ENCODE measurements at places on chromosomes 2 and 18.

DNA sequence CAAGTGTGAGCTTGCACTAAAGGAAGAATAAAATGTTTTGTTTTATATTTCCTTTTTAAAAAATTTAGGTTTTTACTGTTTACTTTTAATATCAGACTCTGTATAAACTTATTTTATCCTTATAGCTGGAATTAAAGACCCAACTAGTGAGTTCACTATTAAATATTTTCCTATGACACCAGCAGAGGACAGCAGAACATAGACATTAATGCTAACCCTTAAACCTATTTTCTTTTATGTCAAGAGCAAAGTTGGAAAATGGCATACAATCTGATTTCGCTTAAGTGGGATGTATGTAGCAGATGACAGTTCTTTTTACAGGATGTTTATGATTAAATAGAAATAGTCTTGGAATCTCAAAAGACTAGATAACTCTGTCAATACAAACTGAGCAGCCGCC is 188.2 kb upstream of the XIRP2 start:
- no peak for DNase-seq

- DNase-seq = no peak
These were observed 247.6 kb downstream of the RPRM start for GRCh38 chr2:153230977-153231376.

DNA sequence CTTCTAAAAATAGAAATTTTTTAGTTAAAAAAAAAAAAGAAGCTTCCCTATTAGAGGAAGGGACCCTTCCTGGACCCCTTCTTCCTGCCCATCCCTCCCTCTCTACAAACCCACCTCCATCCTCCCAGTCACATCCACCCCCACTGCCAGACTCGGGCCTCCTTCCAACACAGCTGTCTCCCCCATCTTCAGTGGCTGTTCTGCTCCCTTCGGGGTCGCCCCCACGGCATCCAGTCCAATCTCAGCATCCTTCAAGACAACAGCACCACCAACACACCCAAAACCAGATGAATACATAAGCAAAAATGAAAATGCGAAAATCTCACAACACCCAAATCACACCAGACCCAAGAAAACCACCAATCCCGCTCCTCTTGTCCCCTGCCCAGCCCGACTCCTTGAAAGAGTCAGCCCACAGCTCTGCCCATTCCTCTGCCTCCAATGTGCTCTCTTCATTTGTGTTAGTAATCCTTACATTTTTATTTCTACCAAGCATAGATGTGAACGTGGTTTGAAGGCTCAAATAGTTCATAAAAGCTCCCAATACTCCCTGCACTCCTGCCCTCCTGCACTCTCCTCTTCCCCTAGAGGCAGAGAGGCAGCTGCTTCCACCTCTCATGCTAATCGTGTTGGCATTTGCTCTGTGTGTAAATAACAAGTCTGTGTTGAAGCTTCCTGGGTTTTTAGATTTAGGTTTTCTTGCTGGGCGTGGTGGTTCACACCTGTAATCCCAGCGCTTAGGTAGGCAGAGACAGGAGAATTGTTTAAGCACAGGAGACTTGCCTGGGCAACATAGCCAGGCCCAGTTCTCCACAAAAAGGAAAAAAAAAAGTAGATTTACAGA is 37.0 kb downstream of the MAL start:
- no peak for DNase-seq

DNA sequence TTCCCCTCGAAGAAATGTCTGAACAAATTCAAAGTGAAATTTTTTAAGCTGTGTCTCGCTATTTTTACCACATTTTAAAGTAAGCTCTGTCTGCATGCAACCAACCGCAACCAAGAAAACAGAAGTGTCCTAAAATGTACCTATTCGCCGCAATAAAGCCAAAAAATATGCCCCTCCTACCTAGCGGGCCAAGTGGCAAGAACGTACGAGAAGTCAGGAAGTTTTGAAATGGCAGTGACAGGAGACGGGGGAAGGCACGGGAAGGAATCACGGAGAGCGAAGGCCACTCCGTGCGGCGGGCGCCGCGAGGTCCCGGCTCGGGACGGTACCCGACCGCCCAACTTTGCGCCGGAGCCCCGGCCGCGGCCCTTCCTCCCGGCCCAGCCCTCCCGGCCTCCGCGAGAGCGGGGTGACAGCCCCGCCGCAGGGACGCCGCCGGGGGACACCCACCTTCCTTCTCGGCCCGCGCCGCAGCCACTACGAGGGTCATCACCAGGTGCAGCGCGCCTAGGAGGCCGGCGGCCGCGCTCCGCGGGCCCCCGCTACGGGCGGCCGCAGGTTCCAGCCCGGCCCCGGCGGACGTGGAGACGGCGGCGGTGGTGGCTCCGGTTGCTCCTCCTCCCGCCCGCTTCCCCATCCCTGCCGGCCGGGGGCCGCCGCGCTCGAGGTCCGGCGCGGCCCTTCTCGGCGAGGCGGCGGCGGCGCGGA is 568 bp downstream of the TMEM131 start:
- peak; percentile 70 for DNase-seq

- DNase-seq = no peak
These were observed 9.3 kb downstream of the SP140 start for GRCh38 chr2:230234845-230235244.

DNA sequence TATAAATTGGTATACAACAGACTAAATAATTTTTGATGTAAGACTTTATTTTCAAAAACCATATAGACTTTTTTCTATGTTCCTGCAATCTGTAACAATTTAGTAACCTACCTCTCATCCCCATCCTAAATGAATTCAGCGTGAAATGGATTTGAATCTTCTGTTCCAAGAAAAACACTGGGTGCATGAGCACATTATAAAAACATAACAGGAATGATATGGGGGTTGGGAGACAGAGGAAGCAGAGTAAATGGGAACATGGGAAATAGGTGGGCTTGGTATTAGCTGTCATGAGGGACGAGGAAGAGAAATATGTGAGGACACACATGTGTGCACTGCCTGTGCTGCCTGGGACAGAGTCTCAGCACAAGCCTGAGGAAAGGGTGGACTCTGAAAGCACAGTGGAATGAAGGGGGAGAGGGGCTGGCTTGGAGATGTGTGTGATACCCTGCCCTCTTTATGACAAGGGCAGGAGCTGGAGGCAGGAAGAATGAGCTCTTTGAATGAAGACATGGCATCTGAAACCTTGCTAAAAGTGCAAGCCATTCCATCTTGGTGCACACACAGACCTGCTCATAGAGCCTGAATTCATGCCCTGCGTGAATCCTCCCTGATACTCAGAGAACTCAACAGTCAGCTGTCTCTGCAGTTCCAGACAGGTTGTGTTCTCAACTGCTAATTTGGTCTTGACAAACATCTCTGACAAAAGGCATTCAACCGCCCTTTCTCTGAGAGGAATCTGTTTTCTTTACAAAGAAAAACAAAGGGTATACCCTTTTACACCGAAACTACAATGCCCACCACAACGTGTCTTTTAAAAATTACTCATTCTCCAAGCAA is 66.6 kb downstream of the EPB41L3 start:
- DNase-seq = no peak

- DNase-seq = no peak
These were observed 151.9 kb downstream of the ATP9B start for GRCh38 chr18:79221136-79221535.

DNA sequence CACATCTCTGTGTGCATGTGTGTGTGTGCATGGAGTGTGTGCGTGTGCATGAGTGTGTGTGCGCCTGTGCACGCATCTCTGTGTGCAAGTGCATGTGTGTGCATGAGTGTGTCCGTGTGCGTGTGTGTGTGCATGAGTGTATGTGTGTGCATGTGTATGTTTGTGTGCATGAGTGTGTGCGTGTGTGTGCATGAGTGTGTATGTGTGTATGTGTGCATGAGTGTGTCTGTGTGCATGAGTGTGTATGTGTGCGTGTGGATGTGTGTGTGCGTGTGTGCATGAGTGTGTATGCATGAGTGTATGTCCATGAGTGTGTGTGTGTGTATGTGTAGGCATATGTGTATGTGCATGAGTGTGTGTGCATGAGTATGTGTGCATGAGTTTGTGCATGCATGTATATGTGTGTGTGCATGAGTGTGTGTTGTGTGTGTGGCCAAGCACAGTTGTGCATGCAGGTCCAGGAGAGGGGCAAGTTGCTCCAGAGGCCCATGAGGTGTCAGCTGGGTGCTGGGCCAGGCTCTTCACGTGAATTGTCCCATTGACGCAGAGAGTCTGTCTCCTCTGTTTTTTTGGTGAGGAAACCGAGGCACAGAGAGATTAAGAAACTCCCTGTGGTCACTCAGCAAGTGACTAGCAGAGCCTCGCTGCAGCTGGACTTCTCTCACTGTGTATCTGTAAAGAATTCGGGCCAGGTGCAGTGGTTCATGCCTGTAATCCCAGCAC is 75.5 kb downstream of the ASB1 start:
- DNase-seq = no peak

DNA sequence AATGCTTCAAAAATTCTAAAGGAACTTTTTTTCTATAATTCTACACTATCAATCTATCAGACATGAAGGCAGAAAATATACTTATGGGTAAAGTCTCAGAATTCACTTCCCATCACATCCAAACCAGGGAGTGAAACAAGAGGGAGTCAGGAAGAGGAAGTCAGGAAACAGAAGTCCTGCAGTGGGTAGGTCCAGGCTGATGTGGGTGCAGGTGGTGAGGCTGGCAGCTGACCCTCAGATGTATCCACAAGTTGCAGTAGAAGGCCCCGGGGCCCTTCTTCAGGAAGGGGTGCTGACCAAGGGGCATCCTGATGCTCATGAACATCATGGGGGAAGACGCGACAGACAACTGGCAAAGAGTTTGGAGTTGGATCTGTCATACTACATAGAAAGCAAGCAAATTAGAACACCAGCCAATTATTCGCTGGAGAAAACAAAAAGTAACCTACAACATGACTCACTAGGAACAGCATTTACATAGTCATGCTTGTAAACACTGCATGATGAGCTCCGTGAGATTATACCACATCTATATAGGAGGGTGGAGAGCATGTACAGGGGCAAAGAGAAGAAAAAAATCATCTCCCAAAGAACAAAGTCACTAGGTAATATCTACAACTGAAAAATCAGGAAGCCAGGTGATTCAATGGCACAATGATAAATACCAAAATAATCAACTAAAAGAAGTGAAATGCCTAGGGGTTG is 4.2 kb downstream of the UXS1 start:
- no peak for DNase-seq

- DNase-seq = peak; percentile 34
These were observed 136.4 kb upstream of the CELF4 start for GRCh38 chr18:37701967-37702366.

DNA sequence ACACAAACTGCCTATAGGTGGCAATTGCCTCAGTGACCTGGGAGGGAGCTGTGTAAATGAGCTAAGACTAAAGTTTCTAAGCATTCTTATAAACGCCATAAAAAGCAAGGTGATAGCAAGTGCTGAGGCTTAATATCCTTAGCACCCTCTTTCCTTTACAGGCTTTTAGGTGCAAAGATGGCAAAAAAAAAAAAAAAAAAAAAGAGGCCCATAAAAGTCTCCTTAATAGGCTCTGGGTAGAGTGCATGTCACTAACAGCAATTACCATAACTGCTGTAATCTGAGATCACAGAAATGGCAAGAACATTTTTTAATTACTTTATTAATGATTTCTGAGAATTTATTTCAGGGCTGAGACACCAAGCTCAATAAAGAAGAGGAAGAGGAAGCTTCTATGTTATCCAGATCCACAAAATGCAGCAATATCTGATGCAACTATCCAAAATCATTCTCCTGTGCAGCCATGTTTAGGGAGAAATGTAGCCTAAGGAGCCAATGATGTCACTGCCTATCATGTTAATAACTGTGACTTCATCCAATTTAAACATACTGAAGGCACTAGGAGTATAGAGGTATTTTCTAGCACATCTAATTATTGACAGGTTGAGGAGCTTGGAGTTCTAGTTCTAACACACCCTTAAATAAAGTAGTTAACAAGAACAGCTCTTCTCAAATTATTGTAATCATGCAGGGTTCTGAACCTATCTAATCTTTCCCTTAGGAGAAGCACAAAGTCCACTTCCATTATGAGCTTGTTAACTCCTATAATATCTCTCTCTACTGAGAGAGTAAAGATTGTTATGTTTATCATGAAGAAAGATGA is 804.3 kb upstream of the ACVR2A start:
- no peak for DNase-seq

DNA sequence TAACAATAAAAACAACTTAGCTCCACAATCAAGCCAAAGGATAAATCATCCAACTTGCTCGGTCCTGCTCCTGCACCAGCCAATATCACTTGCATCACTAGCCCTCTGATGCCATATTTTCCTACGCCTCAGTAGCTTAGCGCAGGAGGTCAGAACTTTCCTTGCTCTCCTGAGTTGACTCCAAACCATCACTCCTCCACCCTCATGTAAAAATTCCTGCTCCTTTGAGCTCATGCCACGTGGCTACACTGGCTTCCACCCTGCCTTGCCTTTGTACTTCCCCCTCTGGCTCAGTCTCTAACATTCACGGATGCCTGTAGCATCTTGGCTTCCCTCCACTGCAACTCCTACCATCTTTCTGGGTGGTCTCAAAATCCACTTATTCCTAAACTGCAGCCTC is 25.2 kb downstream of the AAK1 start:
- no peak for DNase-seq

DNA sequence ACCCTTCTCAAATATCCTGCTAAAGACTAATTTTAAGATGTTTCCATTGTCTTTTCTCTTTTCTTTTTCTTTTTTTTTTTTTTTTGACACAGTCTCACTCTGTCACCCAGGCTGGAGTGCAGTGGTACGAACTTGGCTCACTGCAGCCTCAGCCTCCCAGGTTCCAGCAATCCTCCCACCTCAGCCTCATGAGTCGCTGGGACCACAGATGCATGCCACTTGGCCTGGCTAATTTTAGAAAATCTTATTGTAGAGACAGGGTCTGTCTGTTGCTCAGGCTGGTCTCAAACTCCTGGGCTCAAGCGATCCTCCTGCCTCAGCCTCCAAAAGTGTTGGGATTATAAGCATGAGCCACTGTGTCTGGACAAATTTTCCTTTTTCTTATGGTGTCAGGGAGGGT is 167.5 kb downstream of the MCFD2 start:
- DNase-seq = no peak

DNA sequence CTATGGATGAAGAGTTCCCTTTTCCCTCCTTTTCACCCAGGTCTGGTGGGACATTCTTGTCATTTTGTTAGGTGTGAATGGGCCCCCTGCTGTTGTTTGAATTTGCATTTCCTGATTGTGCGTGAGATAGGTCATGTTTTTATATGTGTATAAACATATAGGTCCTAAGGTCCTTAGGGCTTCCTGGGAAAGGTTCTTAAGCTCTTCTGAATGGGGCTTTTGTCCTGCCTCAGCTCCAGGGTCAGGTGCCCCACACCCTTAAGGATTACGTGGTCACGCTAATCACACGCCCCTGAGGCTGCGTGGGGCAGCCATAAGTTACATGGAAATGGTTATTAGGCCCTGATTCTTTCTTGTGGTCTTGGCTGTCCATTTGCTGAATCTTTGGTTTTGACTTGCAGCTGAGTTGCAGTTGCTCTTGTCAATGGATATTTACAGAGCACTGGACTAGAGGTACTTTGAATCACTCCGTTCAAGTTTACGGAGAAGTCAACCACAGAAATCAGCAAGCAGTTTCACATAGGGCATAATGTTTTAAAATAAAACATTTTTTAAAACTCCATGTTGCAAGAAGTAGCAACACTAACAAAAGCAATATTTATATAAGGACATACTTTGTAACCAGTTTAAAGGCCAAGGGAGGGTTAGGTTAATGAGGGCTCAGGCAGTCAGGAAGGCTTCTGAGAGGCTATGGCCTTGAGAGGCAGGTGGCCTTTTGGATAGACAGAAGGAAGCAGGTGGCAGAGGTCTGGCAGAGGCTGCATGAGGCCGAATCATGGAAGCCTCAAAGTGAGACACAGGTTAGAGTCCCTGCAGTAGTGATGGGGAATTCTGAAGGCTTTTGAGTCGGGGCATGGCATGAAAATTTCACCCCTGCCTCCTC is 24.2 kb downstream of the LIPG start:
- DNase-seq = no peak

Measured in hematopoietic multipotent progenitor cell treated with erythropoietin and hydrocortisone succinate and interleukin-3 and kit ligand, for 6 days (in vitro differentiated cells).